ENCODE measurements at places on chromosomes 11 and 22.

- DNase-seq = no peak
Measured at GRCh38 chr11:119157063-119157462, 8.2 kb downstream of the ABCG4 start.

- no peak for DNase-seq
Measured at GRCh38 chr11:2853997-2854560, 31.5 kb downstream of the CDKN1C start.

DNA sequence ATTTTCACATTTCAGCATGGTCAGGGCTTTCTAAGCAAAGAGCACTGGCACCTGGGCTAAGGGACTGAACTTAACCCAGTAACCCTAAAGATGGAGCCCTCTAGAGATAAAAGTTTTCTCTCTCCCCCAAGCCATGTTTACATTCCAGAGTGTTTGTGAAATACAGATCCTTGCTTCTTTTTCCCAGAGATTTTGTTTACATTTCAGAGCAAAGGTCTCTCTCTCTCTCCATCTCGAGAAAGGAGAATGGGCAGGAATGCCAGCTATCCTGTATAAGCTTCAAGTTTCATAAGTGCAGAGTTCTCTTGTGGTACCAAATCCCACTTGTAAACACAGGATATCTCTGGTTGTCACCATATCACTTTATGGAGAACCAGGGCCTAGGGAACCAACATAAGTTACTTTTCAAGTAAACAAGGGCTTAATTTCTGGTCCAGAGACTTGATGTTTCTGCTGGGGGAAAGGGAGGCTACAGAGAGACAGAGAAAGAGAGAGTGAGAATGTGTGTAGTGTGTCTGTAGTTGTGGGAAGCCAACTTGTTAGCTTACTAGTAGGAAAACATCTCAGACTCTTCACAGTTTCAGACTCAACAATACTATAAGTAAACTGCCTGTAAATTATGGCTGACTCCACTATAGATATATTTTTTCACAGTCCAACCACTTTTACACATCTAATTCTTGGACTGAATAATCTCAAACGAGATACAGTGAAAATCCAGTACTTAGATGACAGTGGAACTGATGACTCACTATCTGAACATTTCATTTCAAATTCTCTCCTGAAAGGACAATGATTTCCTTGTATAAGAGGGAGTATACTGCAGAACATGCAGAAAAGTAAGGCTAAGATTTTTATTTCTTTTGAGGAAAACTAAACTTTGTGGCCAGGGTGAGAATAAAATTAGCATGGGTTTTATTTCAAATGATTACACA, 76.2 kb downstream of the ARHGAP32 start:
- DNase-seq = no peak

DNA sequence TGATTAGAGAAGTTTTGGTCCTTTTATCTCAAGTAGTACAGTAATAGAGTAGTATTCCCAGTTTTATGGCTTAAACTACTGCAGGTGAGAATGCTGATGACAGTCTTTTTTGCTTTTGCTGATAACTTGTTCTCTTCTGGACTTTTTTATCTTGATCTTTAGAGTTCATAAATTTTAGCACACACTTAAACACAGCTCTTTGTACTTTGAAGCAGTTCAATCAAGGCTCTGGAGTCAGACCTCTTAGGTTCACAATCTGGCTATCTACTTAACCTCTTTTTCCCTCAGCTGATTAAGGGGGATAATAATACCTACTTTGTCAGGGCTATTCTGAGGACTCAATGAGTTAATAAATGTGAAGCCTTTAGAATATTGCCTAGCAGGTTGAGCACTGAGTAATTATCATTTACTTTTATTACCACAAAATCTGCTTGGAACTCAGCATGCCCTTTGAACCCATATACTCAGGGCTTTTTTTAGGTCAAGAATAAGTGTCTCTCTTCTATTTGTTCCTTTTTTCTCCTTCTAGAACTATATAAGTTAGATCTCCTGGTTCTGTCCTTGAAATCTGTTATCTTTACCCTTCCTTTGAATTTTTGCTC, 51.9 kb downstream of the CSTF3 start:
- DNase-seq = no peak

- DNase-seq = no peak
Measured at GRCh38 chr22:48689206-48689605, 1138.5 kb downstream of the BRD1 start.

GRCh38 chr11:122850076-122850631, 11.9 kb downstream of the CRTAM start:
- peak; percentile 48 for DNase-seq

DNA sequence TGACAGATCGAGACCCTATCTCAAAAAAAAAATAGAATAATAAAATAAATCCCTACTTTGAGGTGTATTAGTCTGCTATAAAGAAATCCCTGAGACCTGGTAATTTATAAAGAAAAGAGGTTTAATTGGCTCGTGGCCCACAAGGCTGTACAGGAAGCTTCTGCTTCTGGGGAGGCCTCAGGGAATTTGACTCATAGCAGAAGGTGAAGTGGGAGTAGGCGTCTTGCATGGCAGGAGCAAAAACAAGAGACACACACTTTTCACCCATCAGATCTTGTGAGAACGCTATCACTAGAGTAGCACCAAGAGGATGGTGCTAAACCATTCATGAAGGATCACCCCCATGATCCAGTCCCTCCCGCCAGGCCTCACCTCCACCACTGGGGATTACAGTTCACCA, 29.2 kb downstream of the CDPF1 start:
- peak; percentile 10 for DNase-seq

GRCh38 chr11:68383976-68384501, 71.6 kb downstream of the LRP5 start:
- peak; percentile 81 for DNase-seq

GRCh38 chr11:64000026-64000739, 13.9 kb downstream of the OTUB1 start:
- DNase-seq = peak; percentile 74

- DNase-seq = no peak
Measured at GRCh38 chr11:6523253-6523652, 26.2 kb downstream of the DNHD1 start.

GRCh38 chr11:126723665-126724045, 276.9 kb downstream of the KIRREL3 start:
- no peak for DNase-seq

DNA sequence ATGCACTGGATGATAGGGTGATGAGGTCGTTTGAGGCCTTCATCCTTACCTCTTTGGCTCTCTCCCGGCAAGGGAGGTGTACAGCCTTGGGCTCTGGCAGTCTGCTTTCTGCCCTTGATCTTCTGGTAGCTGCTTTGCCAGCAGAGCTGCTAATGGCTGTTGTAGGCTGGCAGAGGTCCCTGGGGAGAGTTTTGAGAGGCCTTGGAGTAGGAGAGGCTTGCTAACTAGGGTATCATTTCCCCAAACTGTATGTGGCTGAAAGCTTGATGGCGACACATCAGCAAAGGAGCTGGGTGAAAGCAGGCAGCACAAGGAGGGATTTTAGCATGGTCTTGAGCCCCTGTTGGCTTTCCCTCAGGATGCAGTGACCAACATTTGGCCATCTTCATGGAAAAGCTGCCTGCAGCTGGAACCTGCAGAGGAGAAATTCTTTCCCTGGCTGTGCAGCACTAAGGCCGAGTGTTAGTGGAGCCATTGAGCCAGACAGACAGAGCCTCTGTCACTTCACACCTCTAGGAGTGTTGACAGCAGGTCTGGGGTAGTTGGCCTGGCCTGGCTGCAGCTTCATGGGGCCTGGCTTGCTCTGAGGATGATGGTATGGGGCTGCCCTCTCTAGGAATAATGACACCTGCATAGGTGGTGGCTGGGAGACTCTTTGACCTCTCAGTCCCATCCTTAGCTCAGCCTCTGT, 3.5 kb upstream of the AMPD3 start:
- no peak for DNase-seq
